Mesothelial cell of epicardium (in vitro differentiated cells): ENCODE measurements at places on chromosomes 7 and 10.

GRCh38 chr10:69451784-69452251 lies 553 bp downstream of the TSPAN15 start:
- DNase-seq, result no peak

DNA sequence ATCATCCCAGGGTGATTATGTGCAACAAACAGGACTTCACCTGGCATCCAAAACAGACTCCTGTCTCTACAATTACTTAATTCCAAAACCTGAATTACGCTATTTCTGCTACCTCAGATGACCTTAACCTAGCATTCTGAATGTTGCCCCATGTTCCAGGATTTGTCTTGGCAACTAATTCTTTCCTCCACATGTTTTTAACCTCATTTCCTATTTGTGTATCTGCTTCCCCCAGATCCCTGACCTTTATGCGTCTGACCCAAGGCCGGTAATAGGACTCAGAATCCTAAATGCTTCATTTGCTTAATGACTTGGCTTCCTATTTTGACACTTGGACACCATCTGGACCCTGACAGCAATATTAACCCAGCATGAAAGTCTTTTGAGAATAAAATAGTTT lies 8.7 kb upstream of the ING3 start:
- DNase-seq, result no peak

GRCh38 chr10:106555599-106555998 lies 608.9 kb downstream of the SORCS1 start:
- no peak for DNase-seq

- no peak for DNase-seq
Measured at GRCh38 chr7:54838175-54838910, 79.3 kb upstream of the SEC61G start.

DNA sequence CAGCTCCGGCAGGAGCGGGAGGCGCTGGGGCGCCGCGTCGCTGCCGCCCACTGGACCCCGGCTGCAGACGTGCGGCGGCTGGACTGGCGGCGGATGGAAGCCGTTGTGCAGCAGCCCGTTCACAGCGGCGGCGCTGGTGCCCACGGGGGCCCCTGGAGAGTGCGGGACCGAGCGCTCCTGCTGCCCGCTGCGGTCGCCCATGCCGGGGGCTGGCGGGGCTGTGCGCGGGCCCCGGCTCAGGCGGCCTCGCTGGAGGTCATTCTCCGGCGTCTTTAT lies 413 bp downstream of the PANK1 start:
- peak; percentile 69 for DNase-seq
